B cell (primary cell): ENCODE measurements at places on chromosomes 2 and 18.

DNA sequence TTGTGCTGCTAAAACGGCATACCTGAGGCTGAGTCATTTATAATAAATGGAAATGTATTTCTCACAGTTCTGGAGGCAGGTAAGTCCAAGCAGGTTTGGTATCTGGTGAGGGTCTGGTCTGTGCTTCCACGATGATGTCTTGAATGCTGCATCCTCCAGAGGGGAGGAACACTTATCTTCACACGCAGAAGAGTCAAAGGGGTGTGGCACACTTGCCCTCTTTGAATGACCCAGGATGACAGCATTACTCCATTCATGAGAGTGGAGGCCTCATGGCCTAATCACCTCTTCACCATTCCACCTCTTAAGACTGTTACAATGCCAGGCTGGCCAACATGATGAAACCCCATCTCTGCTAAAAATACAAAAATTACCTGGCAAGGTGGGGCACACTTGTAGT lies 61.0 kb downstream of the NCAPH start:
- no peaks in the 10 kb centered on the region for H3K36me3 ChIP-seq
- no peaks in the 10 kb centered on the region for H3K4me1 ChIP-seq
- H3K27me3 ChIP-seq = no peaks in the 10 kb centered on the region
- DNase-seq = no peak

- no peak for DNase-seq
- no peaks in the 10 kb centered on the region for H3K36me3 ChIP-seq
- no peak overlapping the region for H3K27ac ChIP-seq
Observed at GRCh38 chr2:14079576-14079975, 552.9 kb upstream of the LRATD1 start.

DNA sequence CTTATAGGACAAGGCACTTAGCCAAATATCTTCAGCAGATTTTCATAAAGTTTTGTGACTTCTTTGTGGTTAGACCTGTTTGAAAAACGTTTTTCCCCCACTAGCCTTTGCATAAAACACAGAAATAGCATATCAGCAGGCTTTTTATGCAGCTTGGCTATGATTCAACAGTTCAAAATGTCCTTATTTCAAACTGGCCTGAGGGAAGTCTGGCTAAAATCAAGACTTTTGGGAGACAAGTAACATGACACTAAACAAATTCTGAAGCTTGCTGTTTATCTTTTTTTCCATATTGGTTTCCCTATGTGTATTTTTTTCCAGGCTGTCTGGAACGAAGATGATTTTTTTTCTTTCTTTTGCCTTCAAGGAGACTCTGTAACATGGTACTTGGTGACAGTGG lies 95.1 kb upstream of the L3MBTL4 start:
- H3K4me3 ChIP-seq = no peak overlapping the region
- no peaks in the 10 kb centered on the region for H3K36me3 ChIP-seq
- H3K4me1 ChIP-seq = no peaks in the 10 kb centered on the region
- no peak for DNase-seq
- H3K27me3 ChIP-seq = no peaks in the 10 kb centered on the region

DNA sequence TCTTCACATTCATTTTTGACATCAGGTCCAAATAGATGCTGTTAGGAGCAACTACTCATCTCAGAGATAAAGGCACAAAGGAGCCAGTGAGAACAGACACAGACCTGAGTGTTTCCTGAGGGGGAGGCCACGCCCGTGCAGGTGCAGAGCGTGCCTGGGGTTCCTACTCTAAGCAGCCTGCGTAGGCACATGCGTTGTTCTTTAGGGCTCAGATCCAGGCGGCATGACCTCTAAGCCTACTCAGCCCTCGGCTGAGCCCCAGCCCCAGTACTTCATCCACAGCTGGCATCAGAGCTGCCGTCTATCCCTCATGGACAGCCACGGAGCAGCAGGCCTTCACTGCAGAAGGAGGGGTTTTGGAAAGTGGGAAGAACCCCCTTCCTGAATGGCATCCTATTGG lies 54.9 kb upstream of the PXDN start:
- DNase-seq = no peak
- H3K27ac ChIP-seq = no peak overlapping the region
- H3K36me3 ChIP-seq = no peaks in the 10 kb centered on the region
- no peaks in the 10 kb centered on the region for H3K27me3 ChIP-seq
- H3K4me3 ChIP-seq = no peak overlapping the region
- H3K4me1 ChIP-seq = no peaks in the 10 kb centered on the region

DNA sequence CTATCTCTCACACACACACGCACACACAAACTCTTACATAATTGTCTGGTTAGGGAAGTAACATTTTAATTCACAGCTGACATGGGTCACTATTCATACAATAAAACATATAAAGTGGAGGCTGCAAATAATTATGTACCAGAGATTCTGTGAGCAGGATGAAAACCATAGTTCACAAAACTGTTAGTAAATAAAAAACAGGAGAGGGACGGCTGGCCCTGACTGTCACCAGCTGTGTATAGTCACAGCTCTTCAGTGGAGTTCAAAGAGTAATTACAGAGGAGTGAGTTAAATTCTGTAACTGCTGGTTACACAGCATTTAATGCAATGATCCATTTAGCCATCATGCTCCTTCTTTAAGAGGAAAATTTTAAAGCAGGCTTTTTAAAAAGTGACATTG lies 76.9 kb downstream of the NRXN1 start:
- H3K4me1 ChIP-seq = no peaks in the 10 kb centered on the region
- H3K36me3 ChIP-seq = no peaks in the 10 kb centered on the region
- no peak overlapping the region for H3K27ac ChIP-seq
- no peaks in the 10 kb centered on the region for H3K27me3 ChIP-seq
- no peak overlapping the region for H3K4me3 ChIP-seq

GRCh38 chr2:199019898-199020507 lies 437.7 kb downstream of the SATB2 start:
- no peaks in the 10 kb centered on the region for H3K27me3 ChIP-seq
- H3K27ac ChIP-seq = no peak overlapping the region
- no peaks in the 10 kb centered on the region for H3K4me1 ChIP-seq
- H3K36me3 ChIP-seq = no peaks in the 10 kb centered on the region
- no peak for DNase-seq
- no peak overlapping the region for H3K4me3 ChIP-seq

- H3K4me3 ChIP-seq = no peak overlapping the region
- no peaks in the 10 kb centered on the region for H3K36me3 ChIP-seq
- H3K27ac ChIP-seq = no peak overlapping the region
- H3K4me1 ChIP-seq = peaks cover 3% of the 10 kb centered on the region
Observed at GRCh38 chr2:85724731-85725181, 29.0 kb upstream of the ATOH8 start.

- no peaks in the 10 kb centered on the region for H3K36me3 ChIP-seq
- no peak overlapping the region for H3K4me3 ChIP-seq
- H3K27me3 ChIP-seq = no peaks in the 10 kb centered on the region
- peak; percentile 73 for DNase-seq
- peaks cover 15% of the 10 kb centered on the region for H3K4me1 ChIP-seq
Observed at GRCh38 chr2:238097988-238098871, 1.9 kb upstream of the ESPNL start.

GRCh38 chr18:58496937-58497336 lies 132.0 kb downstream of the ALPK2 start:
- no peaks in the 10 kb centered on the region for H3K36me3 ChIP-seq
- peaks cover 11% of the 10 kb centered on the region for H3K4me1 ChIP-seq
- H3K4me3 ChIP-seq = no peak overlapping the region
- no peak overlapping the region for H3K27ac ChIP-seq
- H3K27me3 ChIP-seq = peaks cover 18% of the 10 kb centered on the region
- no peak for DNase-seq

GRCh38 chr2:235968155-235968554 lies 200.0 kb downstream of the GBX2 start:
- H3K36me3 ChIP-seq = no peaks in the 10 kb centered on the region
- H3K4me3 ChIP-seq = no peak overlapping the region
- no peak overlapping the region for H3K27ac ChIP-seq
- H3K4me1 ChIP-seq = no peaks in the 10 kb centered on the region
- no peaks in the 10 kb centered on the region for H3K27me3 ChIP-seq

DNA sequence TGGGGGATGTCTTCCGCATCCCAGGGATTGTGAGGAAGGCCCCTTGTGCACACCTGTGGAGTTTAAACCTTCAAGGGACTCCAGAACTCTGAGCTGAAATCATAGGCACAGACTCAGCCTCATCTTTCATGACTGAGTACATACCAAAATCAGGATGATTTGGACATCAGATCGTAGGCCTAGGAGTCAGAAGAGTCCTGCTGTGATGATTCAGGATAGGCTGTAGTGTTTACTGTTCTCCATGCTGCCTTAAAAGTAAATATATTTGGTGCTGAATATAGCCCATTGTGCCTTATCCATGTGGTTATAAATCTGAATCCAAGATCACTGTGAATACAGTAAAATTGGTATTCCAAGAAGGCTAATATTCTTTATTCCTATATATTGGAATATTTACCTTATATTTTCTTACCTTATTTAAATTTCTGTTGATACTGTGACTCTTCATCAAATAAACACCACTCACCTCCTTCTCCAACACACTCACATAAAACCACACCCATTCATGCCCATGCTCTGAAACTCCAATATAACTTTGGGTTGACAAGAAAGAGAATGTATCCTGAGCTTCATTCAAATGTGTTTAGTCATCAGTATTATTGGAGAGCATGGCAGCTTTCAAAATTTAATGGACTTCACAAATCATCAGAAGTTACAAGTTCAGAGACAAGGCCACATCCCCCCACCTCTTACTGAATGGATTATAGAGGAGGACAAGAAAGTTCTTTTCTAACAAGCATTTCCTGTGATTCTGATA lies 561.4 kb upstream of the LINC00305 start:
- no peaks in the 10 kb centered on the region for H3K27me3 ChIP-seq
- no peak for DNase-seq
- no peaks in the 10 kb centered on the region for H3K36me3 ChIP-seq
- H3K27ac ChIP-seq = no peak overlapping the region
- H3K4me1 ChIP-seq = peaks cover 20% of the 10 kb centered on the region

- DNase-seq = no peak
- H3K4me1 ChIP-seq = peaks cover 36% of the 10 kb centered on the region
- peak overlapping the region; percentile 91 for H3K27ac ChIP-seq
- H3K36me3 ChIP-seq = peaks cover 3% of the 10 kb centered on the region
- H3K4me3 ChIP-seq = peak overlapping the region; percentile 40
Observed at GRCh38 chr2:32357318-32358110, 691 bp downstream of the BIRC6 start.

- no peaks in the 10 kb centered on the region for H3K36me3 ChIP-seq
- DNase-seq = no peak
- no peak overlapping the region for H3K4me3 ChIP-seq
- H3K27me3 ChIP-seq = no peaks in the 10 kb centered on the region
- no peaks in the 10 kb centered on the region for H3K4me1 ChIP-seq
- H3K27ac ChIP-seq = no peak overlapping the region
Observed at GRCh38 chr2:157304811-157305722, 20.6 kb downstream of the ERMN start.

DNA sequence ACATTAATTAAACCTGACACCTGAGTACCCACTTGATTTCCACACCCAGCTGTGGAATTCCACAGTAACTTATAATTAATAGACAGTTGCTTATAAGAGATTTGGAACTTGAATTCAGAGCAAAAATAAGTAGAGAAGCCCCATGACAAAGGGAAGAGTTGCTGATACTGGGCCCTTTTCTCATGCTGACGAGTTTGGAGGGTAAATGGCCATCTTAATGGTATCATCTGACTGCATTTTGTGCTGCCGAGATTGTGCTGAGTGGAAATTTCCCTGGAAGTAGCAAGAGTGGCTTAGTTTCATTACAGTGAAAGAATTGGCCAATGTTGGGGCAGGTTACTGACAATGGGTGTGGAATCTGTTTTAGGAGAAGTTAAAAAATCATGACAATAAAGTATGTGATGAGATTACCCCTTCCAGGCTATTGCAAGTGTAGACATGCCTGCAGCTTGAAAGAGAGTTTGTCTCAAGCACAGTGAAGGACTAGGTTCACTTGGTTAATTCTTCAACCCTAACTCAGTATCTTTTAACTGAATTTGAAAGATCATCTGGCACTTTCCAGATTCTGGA lies 49.9 kb downstream of the VSNL1 start:
- H3K27ac ChIP-seq = no peak overlapping the region
- no peaks in the 10 kb centered on the region for H3K36me3 ChIP-seq
- H3K27me3 ChIP-seq = peaks cover 6% of the 10 kb centered on the region
- DNase-seq = no peak

GRCh38 chr2:145284551-145284950 lies 764.6 kb upstream of the ZEB2 start:
- H3K4me1 ChIP-seq = no peaks in the 10 kb centered on the region
- H3K4me3 ChIP-seq = no peak overlapping the region

DNA sequence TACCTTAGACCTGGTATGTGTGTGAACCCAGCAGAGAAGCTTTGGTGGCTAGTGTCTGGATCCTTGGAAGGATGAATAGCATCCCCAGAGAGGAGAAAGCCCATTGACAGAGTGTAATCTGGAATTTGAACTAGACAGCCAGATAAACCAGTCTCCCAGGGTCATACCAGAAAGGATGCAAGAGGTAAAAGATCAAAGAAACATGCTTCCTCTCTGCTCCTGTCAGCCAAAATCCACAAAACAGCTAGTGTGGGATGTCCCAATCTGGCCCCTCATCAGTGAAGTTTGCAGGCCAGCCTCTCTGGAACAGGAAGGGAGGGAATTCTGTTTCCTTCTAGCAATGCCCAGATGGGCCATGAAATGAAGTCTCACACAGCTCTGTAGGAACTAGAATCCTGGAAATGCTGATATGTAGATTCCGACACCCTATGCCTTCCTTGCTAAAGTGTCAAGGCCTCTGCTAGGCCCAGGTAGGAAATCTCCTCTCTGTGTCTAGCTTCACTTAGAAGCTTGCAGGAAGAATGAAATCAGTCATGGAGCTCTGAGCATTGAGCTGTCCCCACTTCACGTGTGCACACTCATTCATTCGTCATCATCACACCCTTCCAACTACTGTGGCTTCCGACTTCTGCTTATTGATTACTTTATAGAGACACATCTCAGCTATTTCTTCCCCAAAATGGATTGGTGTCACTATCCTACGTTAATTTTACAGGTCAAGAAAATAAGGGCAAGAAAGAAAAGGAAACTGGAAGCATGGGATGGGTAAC lies 38.0 kb downstream of the EVA1A start:
- H3K36me3 ChIP-seq = no peaks in the 10 kb centered on the region
- no peak overlapping the region for H3K27ac ChIP-seq
- H3K27me3 ChIP-seq = peaks cover 5% of the 10 kb centered on the region

DNA sequence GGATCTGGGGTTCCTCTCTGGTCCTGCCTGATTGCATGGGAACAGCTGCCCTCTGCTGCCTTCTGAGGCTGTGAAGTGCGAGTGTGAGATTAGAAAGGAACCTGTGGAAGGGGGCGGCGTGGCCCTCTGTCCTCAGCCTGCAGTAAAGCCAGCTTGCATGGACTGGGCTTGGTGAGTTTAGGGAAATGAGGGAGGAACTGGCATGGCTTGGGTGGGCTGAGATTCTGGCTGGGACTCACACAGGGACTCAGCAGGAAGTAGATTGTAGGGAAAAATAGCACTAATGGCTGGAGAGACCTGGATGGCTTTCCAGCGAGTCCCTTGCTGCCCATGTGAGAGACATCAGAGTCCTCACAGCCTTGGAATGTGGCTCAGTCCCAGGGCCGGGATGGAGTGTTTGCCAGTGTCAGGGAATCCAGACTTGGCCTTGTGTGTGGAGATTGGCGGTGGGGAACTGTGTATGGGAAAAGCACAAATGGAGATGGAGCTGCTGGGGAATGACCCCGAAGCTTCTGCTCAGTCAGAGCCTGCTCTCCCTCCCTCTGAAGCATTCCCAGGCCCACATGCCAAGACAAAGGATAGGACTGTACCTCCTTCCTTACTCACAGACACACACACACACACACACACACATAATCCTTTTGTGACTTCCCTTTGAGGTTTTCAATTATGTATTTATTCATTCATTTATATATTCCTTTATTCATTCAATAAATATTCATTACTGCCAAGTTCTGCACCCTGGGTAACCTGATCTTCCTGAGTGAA lies 115.4 kb downstream of the ACAA2 start:
- no peak overlapping the region for H3K4me3 ChIP-seq
- H3K27me3 ChIP-seq = no peaks in the 10 kb centered on the region
- no peak overlapping the region for H3K27ac ChIP-seq
- H3K36me3 ChIP-seq = no peaks in the 10 kb centered on the region
- DNase-seq = no peak
- no peaks in the 10 kb centered on the region for H3K4me1 ChIP-seq
